ENCODE measurements at places on chromosomes 7 and 10.

- DNase-seq = no peak
These were observed 587.2 kb downstream of the SORCS1 start for GRCh38 chr10:106577266-106577665.

DNA sequence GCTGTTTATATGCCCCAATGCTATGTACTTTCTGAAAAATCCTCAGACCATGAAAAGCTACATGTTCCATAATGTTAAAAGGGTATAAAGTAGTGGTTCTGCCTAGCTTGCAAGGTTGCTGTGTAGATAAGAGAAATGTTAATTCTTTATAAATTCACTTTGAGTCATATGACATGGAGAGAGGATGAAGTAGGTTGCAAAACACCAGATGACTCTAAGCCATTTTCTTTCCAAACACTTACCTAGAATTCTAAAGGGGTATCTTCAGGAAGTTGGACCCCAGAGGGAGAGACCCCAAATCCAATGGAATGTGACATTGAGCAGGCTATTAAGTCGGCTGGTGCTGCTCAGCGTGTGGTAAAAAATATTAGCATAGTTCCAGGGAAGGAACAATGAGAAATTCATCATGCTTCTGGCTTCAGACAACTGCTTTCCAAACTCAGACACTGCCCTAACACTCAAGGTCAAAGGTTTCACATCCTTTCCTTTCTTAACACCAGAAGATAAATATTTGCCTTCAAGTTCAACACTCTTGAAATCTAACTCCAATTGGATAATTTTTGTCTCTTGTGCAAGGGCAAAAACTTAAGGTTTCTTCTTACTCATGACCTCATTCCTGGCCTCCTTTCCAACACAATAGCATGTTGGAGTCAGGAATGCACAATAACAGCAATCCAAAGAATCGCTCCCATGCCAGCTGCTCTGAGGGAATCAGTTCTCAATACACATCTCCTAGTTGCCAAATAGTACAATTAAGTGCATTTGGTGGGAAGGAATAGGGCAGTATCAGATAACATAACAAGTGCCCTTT is 100.7 kb upstream of the AFAP1L2 start:
- no peak for DNase-seq

DNA sequence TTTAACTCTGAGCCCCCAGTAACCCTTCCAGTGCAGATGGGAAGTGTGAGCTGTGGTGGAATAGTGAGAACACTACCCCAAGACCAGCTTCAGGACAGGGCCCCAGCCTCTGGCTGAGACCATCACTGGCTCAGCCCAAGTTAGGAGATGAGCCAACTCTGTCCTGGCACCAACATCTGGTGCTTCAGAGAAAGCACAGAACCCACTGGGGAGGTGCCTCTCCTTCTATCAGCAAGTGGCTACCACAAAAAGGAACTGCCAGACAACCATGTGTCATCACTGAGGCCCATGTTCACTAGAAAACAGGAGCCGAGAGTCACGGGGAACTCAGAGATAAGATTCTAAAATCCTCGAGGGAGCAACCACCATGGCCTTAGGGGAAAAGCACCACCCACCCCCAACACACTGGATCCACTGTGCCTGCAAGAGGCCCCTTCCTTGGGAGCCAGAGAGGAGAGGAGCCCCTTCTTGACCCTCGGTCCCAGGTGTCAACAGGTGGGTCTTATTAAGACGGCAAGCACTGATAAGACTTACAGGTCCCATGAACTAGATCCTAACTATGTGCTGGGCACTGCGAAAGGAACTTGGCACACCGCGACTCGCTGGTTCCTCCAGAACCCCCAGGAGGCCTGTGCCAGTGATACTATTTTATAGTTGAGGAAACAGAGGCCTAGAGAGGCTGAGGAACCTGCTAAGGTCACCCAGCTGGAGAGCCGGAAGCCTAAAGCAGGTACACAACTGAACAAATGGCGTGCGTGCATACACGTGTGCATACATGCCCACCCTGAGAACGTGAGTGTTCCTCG is 102.7 kb downstream of the FAM53B start:
- DNase-seq = no peak

DNA sequence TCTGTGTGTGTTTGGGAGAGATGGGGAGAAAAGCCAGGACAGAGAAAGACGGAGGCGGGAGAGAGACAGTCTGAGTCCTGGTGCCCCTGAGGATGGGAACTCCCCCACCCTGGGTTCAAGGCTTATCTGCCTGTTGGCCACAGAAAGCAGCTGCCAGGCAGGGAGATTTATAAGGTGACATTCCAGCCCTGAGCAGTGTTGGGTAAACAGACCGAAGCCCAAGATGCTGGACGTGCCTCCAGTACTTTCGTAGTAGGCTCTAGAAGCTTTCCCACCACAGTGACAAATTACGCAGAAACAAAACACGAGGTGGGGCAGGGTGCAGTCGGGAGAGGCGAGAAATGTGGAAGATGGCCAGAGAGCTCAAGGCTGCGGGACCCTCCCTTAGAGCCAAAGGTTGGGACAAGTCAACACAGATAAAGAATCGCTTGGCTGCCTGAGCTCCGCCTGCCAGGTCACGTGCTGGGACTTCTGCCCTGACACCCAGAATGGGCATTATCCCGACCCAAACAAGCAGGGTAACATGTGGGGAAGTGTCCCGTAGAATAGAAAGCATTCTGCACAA is 41.1 kb downstream of the CCDC3 start:
- DNase-seq = no peak

DNA sequence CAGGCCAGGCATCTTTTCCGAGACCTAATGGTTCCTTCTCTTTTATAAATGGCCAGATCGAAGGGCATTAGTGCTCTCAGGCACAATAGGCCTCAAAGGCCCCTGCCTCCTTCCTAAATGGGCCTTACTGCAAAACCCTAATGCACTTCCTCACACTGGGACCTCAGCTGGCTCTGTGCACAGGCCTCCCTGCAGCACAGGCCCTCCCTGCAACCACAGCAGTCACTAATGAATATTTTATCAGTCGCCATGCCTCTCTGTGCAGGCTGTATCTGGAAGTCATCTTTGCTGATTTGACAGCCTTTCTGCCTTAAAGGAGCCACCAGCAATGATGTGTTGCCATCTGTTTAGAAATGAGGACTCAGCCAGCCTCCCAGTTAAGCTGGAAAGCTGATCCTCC is 54.9 kb upstream of the SDK1 start:
- DNase-seq = no peak

GRCh38 chr10:89861584-89862301 is 160.4 kb downstream of the KIF20B start:
- no peak for DNase-seq

- DNase-seq = no peak
These were observed 9.6 kb upstream of the SRI start for GRCh38 chr7:88229302-88229995.

- no peak for DNase-seq
These were observed 9.1 kb downstream of the WDR86 start for GRCh38 chr7:151400626-151401315.

GRCh38 chr10:132459301-132460003 is 62.5 kb downstream of the PWWP2B start:
- DNase-seq = no peak

DNA sequence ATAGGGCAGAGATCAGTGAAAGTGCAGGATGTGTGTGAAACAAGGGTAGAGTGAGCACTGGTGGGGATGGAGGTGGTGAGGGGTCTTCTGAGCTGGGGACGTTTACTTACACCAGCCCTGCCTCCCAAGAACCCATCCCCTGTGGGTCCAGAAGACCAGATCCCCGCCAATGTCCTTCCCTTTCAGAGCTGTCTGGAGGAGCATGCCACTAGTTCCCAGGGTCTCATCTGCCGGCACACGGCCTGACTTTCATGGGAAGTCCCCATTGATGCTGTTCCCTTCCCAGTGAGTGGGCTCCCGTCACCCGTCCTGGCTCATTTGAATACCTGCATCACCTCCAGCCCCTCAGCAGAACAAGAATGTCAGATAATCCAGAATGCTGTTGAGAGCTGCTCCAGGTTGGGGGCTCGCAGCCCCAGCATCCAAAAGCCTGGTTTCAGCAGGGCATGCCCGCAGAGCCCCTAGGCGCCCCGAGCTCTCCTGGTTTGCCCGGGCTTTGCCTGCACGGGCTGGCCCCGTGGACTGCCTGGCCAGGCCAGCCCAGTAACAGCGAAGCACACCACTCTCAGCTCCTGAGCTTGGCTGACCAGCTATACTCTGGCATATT is 246.7 kb downstream of the MGMT start:
- no peak for DNase-seq

GRCh38 chr7:127908430-127909258 is 122.6 kb downstream of the LRRC4 start:
- DNase-seq = no peak

DNA sequence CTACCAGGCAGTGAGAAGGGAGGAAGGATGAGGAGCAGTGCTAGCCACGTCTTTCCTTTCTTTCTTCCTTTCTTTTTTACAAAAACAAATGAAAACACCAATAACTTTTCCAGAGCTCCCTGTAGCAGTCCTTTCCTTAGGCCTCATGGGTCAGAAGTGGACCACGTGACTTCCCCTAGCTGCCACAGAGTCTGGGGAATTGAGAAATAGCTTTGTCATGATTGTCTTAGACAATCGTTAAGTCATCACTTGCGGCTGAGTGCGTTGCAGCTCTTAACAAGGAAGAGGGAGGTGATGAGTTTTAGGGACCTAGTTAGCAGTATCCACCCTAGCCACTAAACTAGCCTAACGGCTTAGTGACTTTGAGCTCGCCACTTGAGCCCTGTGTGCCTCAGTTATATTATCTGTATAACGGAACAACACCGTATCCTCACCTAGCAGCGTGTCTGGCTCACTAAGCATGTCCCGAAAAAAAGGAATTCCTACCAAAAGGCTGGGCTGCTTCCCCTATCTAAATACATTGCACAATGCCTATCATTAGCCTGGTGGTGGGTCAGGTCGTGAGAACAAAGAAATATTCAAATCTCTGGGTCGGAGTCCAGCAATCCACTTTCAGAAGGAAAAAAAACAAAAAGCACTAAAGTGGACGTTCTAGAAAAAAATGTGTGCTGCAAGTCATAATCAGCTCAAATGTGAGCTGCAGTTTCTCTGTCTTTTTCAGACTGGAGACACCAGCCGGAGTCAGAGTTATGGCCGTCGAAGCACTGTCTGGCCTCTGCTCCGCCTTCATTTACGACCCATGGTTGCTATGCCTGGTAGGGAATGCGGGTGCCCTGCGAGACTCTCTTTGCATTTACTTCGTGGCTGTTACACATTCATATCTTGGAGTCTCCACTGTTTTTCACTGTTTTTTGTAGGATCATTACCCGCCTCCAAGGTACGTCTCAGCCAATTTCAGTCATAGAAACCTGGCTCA is 338.5 kb upstream of the FOXK1 start:
- DNase-seq = no peak

- no peak for DNase-seq
These were observed 6.8 kb downstream of the CYP26A1 start for GRCh38 chr10:93080350-93081046.

DNA sequence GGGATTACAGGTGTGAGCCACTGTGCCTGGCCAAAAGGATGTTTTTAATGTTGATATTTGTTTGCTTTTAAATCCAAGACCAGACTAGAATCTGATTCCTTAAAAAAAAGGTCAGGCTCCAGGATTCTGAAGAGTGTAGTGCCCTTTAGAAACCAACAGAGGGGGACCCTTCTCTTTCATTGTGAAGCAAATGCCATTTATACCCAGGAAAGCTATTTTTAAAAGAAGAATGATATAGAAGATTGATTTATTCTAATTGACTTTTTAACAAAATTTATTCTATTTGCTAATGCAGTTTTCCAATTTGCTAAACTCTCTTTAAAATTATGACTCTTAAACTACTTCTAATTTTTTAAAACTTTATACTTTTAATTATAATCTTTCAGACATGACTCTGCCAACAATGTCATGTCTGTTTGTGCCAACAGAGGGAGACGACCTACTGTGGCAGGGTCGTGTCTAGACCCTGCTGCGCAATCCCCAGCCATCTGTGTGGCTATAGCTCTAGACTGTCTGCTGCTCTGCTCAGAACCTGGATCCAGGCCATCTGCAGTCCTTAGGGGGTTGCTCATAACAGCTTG is 201.0 kb upstream of the IMMP2L start:
- no peak for DNase-seq

- DNase-seq = no peak
These were observed 37.3 kb downstream of the SND1 start for GRCh38 chr7:127689194-127689772.

DNA sequence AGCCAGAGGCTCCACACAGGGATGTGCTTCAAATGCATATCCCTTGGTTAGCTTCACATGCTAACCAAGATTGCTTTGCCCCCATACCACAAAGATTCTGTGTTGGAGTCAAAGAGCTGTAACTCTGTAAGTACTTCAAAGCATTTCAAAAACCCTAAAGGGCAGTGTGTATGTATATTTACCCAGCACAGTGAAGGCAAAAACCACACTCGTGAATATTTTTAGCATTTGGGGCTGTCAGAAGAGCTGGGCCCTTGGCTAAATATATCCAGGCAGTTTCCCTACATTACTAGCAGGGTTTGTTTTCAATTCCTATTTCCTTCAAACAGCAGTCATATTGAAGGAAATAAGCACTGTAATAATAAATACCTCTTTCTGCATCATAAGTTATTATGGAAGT is 84.2 kb upstream of the STEAP1B start:
- DNase-seq = no peak

GRCh38 chr7:25515633-25516275 is 287.5 kb upstream of the NPVF start:
- no peak for DNase-seq

- no peak for DNase-seq
These were observed 17.3 kb downstream of the CCDC3 start for GRCh38 chr10:12984165-12984747.

GRCh38 chr10:70806841-70807240 is 8.9 kb upstream of the SGPL1 start:
- DNase-seq = no peak

DNA sequence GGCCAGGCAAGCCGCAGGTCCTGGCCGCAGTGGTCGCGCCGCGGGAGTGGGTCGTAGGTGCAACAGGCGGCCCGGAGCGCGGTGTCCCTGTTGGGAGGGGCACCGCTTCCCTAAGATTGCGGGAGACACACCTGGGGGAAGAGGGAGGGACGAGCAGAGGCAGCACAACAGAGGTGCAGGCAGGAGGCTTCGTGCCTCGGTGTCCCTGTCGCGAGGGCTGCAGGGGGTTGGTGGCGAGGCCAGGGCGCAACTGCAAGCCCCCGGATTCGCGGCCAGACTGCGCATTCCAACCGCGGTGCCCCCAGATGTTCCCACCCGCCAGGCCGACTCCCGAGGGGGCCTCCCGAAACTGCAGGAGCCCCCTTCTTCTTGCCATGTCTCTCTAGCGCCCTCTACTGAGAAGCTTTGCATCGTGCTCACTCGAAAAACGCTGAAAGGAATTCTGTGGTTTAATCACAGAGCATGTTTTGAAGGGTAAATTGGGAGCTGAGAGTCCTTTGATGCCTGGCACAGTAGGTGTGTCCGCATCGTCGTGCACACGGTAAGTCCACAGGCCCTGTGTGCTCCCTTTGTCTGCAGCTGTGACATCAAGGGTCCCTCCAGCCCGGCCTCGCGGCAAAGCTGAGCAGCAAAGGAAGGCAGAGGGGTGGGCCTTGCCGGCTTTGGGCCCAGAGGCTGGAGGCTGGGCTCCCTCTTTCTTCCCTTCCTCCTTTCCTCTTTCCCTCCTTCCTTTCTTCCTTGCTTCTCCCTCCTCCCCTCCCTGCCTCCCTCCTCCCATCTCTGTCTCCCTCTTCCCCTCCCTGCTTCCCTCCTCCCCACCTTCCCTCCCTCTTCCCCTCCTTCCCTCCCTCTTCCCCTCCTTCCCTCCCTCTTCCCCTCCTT is 6.2 kb upstream of the MBL2 start:
- peak; percentile 75 for DNase-seq

GRCh38 chr10:28678687-28679457 is 1.6 kb downstream of the BAMBI start:
- no peak for DNase-seq

All from H1 (cell line).